Pancreas (tissue), 10 donors: ENCODE measurements at places on chromosomes 12 and 14.
A peak's percentile ranks its signal among the peaks of the same experiment; 100 is the strongest.

- no peak for DNase-seq
These were observed 14.5 kb downstream of the CCDC198 start for GRCh38 chr14:57479197-57479596.

DNA sequence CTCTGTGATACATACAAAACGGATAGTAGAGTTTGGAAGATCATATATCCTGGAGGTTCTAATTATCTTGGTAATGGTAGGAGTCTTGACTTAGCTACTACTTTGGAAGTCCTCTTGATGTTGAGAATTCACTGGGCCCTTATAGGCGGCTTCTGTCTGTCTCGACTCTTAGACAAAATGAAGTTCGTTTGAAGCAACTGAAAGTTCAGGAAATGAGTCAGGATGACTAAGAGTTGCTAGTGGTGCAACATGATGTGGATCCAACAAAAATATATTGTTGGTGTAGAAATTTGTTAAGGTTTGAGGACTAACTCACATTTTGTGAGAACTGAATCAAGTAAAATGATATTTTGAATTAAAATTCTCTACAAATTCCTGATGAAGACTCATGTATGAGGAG is 272.7 kb downstream of the AEBP2 start:
- no peak for DNase-seq

DNA sequence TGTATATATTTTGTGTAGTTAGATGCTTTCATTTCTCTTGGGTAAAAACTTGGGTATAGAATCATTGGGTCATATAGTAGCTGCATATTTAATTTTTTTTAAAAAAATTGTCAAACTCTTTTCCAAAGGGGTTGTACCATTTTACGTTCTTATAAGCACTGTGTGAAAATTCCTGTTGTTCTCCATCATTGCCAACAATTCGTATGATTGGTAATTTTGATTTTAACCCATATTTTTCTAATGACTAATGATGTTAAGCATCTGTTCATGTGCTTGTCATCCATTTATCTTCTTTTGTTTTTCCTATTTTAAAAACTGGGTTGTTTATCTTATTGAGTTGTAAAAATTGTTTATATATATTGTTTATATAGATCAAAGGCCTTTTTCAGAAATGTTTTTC is 77.4 kb downstream of the OTOGL start:
- no peak for DNase-seq

DNA sequence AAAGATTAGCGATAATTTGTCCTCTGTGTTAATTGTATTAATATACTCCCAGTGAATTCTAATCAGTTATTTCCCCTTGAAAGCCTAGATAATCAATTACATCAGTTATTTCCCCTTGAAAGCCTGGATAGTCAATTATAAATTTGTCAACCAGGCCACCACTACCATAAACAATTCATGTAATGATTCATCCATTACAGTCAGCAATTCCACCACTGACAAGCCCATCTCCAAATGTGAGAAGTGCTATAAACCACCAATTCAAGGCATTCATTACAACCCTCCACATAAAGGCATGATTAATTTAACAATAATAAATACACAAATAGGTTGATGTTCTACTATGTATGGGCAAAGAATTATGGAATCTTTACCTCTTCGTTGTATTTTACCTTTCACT is 40.9 kb downstream of the INTS13 start:
- DNase-seq = no peak

GRCh38 chr12:55068416-55069010 is 48.7 kb downstream of the NEUROD4 start:
- no peak for DNase-seq

DNA sequence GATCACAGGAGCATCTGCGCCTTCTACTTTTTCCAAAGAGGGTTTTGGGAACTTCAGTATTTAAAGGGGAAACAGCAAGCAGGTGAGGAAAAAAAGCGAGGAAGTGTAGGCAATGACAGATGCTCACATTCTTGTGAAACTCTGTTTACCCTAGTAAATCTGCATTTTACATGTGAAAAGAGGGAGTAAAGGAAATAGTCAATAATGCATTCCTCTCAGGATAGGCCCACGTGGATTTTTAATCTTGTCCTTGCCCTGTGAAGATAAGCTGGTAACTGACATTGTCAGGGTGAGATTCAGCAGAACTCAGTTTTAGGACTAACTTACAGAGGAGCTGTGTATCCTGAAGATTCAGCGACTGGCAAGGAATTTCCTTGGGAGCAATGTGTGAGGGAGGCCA is 1119.2 kb upstream of the TMEM132C start:
- no peak for DNase-seq

GRCh38 chr12:14244876-14245669 is 120.4 kb upstream of the ATF7IP start:
- DNase-seq = no peak

GRCh38 chr14:100408350-100409002 is 85.3 kb downstream of the SLC25A47 start:
- DNase-seq = no peak

GRCh38 chr12:92601680-92602079 is 101.1 kb upstream of the PLEKHG7 start:
- no peak for DNase-seq

DNA sequence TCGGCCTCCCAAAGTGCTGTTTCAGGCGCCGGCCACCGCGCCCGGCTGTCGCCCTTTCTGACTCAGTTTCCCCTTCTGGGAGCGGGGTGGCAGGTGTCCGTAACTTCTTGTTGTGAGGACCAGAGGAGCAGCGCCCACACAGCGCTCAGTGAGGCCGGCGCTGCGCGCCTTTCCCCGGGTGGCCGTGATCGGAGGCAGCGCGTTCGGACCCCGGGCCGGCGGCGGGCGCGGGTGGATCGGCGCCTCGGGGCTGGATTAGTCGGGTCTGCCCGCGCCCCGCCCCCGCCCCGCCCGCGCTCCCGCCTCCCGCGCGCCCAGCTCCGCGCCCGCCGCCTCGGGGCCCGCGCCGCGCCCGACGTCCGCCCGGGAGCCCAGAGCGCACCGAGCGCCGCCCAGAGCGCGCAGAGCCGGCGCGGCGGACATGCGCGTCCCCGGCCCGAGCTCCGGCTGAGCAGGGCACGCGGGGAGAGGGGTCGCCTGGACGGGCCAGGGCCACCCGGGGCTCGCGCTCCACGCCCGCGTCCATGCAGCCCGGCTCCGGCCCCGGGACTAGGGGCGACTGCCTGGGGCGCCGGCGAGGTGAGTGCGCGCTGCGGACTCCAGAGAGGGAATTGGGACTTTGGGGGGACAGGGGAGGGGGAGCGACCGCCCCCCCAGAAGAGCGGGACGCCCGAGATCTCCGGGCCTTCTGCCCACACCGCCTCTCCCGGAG is 50.6 kb downstream of the LRCOL1 start:
- DNase-seq = peak; percentile 82

DNA sequence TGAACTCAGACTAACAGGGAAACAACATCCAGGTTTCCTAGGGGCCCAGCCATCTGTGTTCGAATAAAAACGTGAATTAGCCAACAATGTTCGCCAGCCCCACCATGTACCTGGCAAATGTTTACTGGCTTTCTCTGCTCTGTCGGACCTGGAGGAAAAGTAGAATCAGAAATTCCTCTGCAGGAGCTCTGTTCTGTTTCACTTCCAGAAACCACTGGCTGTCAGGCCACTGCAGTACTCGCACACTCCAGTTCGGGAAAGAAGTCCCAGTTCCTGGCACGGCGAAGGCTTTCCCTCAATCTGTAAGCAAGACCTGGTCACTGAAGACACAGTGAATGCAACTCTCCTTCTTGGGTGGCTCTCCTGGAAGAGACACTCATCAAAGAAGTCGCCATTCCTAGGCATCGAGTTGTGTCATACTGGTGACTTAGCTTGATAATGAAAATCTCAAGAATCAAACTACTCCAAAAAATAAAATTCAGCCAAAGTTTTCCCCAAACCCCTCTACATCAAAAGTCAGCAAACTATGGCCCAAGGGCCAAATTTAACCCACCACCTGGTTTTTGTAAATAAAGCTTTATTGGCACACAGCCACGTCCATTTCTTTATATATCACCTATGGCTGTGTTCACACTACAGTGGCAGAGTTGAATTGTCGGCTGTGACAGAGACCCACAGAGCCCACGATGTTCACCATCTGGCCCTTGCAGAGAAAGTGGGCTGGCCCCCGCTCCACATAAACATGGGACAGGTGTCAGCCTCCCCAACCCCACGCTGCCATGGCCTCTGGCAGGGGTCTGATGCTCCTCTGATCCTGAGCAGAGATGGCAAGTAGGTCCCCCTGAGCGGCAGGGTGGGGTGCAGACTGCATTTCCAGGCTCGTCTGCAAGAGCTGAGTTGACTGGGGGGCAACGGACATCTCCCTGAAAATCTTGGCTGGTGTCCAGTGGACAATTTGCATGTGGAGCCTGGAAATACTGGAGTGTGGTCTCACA is 189.2 kb upstream of the DIO3 start:
- DNase-seq = no peak

- DNase-seq = no peak
These were observed 11.1 kb upstream of the DPF3 start for GRCh38 chr14:72904840-72905561.

GRCh38 chr12:89384050-89384758 is 31.9 kb upstream of the DUSP6 start:
- no peak for DNase-seq

- DNase-seq = peak; percentile 49
These were observed 48.5 kb downstream of the VCPKMT start for GRCh38 chr14:50067723-50068495.
